Memory B cell (primary cell): ENCODE measurements at places on chromosomes 1 and 21.

GRCh38 chr1:6966326-6966725 lies 181.1 kb downstream of the CAMTA1 start:
- DNase-seq: no peak

DNA sequence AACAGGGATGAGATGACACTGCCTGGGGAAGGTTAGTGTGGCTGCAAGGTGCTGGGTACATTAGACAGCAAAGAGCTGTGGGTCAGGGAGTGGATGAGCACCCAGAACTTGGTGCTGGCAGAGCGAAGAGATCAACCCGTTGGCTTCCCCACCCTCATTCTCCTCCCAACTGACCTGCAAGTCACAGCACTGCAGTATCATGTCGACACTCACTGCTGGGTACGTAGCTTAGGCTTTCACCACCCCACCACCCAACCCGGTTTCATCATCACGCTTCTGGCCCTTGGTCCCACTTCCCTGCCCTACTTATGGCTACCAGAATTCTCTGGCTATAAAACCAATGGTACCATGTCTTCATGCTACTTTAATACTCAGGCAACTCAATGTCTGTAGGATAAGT lies 73.6 kb upstream of the LYST start:
- DNase-seq: no peak

GRCh38 chr1:85822696-85823095 lies 114.5 kb upstream of the ZNHIT6 start:
- no peak for DNase-seq

DNA sequence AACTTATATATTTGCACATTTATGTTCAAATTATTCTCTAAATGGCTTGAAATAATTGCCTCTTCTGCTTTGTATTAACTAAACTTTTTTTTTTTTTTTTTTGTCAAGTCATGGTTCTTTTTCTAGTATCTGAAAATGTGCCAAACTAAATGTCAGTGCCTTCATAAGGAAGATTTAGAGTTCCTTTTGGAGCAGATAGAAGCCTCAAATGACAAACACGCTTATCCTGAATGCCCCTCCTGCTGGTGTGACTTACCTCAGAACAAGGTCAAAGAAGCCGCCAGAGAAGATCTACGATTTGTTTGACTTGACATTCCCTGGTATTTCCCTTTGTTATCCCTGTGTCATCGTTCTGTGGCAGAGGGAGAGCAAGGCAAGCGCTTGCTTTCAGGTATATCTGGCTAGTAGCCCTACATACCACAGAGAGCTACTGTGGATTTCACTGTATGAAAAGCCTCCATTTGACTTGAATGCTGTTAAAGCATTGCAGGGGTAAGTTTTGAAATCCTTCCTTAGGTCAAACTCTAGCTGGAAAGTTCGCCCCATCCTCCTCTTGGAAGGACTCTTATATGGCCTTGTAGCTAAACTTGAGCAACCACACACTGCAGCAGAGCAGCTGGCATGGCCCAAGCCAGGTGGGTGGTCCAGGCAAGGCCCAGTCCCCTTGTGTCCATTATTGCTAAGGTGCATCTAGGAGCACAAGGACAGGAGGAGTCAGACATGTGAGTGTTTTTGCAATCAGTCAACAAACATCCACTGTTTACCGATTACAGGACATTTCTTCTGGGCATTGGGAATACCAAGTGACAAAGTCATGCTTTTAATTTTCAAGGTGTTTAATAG lies 285.4 kb upstream of the USP25 start:
- DNase-seq: no peak

GRCh38 chr1:224458296-224458695 lies 23.7 kb upstream of the WDR26 start:
- DNase-seq: no peak

DNA sequence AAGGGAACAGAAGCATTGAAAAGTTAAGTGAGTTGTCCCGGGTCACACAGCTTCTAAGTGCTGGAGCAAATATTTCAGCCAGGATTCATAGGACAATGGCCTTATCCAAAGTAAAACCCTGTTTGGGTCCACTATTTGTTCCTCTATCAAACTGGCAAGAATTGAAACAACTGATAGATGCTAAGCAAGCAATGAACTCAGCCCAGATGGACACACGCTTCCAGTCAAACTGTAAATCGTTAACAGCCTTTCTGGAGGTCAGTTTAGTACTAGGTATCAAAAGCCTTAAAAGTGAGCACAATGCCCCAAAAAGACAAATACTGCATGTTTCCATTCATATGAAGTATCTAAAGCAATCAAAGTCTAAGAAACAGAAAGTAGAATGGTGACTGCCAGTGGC lies 779 bp upstream of the SVBP start:
- DNase-seq: no peak

- peak; percentile 70 for DNase-seq
Observed at GRCh38 chr1:41003640-41004220, 17.8 kb downstream of the SLFNL1 start.

- no peak for DNase-seq
Observed at GRCh38 chr1:205150651-205151428, 29.1 kb upstream of the RBBP5 start.

DNA sequence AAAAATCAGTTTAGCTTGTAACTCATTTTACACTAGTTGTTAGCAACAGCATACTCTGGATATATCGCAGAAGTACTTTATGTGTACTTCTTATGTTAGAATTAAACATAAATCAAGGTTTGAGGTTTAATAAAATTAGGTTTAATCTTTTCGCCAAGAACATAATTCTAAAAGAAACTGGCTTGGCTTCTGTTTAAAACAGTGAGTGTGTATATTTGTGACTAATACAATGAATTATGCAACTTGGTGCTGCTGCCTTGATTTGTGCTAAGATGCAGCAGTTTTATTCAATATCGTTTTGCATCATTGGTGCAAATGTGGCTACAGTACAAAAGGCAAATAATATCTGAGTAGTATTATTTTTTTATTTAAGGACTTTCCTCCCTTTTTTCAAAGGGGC lies 44.8 kb downstream of the USP25 start:
- DNase-seq: no peak

DNA sequence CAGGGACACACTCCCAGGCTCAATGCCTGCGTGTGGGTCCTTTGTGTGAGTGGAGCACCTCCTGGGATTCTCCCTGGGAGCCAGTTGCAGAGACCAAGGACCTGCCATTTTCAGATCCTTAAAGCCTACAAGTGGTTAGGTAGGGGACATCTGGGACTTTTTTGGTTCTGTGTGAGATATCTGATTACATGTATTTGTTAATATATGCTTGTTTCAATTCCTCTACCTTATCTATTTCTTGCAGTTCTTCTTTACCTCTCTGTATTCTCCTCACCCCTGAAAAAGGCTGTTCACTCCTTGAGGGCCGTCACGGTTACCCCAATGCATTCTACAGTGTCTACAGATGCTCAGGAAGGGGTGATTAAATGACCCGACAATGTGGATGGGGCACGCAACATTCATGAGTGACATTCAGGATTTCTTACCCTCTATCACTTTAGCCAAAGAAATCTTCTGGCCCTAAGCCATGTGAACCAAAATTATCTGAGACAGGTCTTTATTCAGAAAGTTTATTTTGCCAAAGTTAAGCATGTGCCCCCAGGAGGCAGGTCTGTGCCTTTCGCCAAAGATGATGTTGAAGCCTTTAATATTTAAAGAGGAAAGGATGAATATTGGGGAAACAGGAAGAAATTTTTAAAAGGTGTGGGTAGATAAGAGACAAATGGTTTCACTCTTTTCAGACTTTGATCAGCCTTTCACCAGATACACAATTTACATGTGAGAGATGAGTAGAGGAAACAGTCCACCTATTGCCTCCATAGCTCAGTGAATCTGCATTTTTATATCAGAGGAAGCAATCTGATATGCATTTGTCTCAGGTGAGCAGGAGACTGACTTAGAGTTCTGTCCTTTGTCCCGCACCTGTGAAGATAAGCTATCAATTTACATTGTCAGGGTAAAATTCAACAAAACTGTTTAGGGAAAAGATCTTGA lies 44.6 kb upstream of the MPZL1 start:
- DNase-seq: no peak

DNA sequence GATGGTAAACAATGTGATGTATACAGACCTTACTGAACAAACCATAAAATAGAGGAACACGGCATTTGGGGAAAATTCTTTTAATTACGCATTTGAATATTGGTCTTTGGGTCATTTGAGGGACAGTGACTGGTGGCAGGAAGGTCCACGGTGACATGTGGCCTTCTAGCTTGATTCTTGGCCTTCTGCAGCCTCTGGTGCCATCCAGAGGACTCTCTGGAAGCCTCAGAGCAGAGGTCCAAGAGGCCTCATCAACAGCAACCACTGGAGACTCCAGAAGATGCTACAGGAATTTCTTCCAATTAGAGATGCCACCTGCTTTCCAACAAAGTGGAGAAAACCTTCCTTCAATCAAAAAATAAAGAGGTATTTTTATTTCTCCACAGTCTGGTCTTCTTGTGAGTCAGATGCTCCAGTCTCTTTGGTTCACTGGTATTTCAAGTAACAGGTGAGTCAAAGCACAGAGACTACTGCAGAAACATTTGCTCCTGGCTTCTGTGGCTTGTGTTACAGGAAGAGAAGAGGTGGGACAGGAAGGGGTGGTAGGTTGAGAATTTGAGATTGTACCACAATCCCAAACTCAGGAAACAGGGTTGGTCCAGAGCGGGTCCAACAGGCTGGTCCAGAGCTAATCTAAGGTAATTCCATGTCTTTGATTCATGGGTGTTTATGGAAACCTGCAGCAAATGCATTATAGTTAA lies 2.7 kb upstream of the F5 start:
- no peak for DNase-seq

DNA sequence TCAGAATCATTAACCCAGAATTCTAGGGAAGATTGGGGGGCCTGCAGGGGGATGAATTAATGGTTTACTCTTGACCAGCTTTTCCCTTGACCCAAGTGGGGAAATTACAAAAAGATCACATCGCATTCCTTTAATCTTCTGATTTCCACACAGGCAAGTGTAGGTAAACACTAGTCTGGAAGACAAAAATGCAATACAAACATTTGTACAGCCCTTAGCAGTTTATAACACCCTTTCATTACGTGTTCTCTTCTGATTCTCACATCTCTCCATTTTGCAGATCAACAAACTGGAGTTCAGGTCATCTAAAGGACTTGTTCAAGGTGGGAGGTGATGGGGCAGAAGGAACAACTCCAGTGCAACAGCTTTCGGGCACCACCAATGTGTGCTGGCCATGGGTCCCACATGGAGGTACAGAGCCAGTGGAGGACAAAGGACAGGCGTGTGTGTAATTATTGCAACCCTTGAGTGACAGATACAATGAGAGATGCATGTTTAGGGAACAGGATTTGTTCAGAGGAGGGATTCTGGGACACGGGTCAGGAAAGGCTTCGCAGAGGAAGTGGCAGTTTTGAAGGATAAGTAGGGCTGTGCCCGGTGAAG lies 20.4 kb downstream of the ATF3 start:
- no peak for DNase-seq

GRCh38 chr1:13494025-13494424 lies 19.8 kb downstream of the LRRC38 start:
- DNase-seq: no peak

DNA sequence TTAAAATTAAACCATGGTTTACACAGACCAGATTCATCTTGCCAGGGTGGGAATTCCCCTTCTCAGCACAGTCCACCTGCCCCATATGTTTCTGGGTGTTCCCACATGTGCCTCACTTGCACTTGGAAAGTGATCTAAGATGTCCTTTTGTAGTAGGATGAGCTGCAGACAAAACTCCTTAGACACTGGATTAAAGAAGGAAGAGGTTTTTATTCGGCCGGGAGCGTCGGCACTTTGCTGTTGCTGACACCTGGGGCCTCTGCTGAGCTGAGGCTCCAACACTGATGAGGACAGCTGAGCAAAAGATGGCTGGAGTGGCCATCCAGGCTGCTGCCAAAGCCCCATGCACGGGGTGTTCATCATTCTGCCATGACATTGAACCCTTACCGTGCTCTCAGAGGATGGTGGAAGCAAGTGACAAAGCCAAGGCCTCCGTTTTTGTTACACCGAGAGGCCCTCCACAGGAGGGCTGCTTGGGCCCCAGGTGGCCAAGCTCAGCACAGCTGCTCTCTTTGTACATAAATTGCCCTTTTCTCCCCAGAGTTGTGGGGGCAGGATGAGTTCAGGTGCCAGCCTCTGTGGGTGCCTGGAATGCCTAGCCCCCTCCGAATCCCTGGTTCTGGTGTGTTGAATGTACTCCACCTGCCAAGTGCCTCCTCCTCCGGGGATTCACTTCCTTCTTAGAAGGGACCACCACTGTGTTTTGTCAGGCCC lies 7.3 kb upstream of the ACOT11 start:
- no peak for DNase-seq

GRCh38 chr1:174309490-174309889 lies 138.3 kb upstream of the GPR52 start:
- DNase-seq: no peak

DNA sequence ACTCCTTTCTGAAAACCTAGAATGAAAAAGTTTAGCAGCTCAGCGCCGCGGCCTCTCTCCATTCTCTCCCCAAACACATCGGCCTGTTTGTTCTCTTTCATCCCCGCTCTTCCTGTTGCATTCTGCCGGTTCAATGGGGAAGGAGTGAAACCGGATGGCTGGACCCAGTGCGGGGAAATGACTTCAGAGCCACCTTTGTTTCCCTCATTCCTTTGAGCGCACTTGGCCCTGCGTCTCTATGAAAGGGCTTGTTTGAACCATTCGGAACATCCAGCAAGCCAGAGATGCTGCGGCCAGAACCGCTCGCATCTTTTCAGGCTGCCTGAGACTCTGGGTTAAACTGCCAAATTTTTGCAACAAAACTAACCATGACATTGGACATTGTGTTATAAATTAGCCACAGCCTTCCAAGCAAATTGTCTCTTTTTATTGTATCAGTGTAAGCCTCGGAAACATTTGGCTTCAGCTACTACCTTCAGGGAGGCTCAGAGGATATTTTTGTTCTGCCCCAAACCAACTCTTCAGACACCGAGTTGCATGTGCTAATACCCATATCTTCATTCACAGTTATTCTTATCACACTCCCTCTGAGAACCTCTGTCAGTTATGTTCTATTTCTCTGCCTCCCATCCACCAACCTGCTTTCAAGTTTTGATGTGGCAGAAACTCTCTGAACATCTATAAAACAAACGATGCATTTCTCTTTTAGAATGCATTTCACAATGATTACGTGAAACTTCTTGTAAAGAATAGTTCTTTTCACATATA lies 5.1 kb upstream of the OLIG1 start:
- no peak for DNase-seq
